Calu3 (cell line): ENCODE measurements at places on chromosomes 6 and 20.

DNA sequence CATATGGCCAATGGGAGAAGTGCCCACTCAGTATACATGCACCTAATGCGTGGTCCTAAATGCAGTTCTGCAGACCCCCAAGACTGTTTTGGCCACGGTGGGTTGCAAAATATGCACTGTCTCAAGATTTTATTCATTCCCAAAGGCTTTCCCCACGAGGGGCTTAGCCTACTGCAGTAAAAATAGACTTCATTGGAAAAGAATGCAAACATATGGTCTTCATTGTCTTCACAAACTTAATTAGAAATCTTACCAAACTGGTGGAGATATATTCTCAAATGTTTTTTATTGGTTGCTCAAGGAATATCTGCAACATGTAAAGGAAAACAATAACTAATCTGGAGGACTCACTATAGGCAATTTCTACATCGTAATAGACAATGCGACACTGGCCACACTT lies 31.6 kb upstream of the PRL start:
- no peak for DNase-seq

DNA sequence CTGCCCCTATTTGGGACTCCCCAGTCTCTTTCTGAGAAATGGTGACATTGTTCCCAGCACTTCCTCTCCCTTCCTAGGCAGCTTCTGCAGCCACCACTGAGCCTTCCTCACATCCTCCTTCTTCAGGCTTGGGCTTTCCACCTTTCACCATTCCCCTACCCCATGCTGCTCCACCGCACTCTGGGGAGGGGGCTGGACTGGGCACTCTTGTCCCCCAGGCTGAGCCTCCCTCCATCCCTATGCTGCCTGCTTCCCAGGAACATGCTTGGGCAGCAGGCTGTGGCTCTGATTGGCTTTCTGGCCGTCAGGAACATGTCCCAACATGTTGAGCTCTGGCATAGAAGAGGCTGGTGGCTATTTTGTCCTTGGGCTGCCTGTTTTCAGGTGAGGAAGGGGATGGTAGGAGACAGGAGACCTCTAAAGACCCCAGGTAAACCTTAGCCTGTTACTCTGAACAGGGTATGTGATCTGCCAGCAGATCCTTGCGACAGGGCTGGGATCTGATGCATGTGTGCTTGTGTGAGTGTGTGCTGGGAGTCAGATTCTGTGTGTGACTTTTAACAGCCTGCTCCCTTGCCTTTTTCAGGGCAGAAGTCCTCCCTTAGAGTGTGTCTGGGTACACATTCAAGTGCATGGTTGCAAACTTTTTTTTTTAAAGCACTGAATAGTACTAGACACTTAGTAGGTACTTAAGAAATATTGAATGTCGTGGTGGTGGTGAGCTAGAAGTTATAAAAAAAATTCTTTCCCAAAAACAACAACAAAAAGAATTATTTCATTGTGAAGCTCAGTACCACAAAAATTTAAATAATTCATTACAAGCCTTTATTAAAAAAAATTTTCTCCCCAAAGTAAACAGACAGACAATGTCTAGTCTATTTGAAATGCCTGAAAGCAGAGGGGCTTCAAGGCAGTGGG lies 2.1 kb upstream of the CDKN1A start:
- no peak for DNase-seq

GRCh38 chr6:112202639-112203341 lies 51.6 kb downstream of the LAMA4 start:
- DNase-seq: no peak

GRCh38 chr6:79225717-79226599 lies 8.5 kb downstream of the HMGN3 start:
- no peak for DNase-seq

DNA sequence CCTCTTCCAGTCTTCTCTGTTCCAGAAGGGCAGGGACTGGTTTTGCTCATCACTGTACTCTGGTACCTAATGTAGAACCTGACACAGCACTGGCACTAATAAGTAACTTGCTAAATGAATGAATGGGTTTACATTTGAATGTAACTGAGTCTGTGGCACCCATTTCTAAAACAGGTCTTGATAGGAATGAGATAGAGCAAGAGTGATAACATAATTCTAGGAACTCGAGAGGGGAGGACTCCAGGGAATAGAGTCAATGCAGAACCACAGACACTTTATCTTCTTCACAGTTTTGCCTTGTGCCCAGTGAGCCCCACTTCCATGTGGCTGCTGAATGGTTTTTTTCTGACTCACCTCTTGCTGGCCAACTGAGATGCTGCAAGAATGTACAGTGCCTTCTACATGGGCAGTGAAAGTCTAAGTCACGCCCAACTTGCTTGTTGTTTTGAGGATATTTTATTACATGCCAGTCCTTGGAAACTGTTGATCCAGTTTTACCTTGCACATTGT lies 61.1 kb downstream of the TBC1D7 start:
- DNase-seq: no peak

DNA sequence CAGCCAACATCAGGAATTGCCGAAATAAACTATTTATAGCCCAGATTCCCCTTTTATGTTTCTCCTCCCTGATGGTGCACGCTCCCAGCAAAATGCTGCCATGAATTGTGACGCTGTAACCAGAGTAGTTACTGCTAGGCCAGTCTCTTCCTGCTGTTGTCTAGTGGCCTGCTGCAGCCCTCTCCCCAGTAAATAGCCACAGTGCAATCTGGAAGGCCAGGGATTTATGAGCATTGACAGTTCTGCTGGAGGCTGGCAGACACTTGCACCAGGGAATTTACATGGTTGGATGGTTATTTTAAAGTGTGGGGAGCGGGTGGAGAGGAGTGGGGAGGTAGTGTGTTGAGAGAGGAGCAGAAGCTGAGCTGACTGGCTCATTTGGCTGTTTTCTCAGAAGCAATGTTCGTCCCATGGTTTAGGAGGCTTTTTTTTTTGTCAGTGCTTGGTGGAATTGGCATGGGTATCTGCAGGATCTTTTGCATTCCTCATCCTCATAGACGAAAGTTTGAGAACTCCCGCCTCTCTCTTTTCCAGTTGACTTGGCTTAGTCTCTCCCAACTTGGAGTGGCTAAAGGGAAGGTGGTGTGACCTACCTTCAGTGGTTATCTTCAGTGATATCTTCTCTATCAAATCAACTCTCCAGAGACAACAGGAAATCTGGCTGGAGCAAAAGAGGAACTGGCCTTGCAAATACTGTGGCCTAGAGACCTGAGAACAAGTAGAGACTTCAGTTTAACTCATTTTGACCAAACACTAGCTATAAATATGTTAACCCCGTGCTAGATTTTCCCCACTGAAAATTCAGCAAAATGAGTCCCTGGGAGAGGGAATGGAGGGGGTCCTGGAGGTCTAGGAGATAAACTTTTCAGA lies 99.3 kb upstream of the VSTM2L start:
- DNase-seq: no peak
